ENCODE measurements at places on chromosomes 6 and 20.

DNA sequence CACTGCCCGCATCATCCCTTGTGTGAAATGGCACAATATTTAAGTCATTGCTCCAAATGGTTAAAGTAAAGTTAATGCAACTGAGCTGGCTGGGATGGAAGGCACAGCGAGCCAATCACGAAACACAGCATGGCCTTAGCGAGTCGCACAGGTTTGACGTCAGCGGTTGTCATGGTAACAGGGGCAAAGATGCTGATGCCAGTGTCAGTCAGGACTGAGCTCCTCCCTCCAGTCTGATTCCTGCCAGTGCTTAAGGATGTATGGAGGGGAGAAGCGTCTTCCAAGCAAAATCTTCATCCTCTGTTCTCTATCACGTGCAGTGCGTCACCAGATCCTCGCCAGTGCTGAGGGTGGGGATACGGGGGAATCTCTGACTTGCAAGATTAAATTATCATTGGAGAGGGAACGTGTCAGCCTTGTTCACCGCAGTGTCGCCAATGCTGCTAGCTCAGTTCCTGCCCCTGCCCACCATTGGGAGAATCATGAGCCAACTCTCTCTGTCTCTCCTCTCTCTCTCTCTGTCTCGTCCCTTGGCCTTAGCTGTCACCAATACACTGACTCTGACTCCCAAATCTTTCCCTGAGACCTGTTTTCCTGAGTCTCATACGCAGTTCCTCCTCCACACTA lies 24.5 kb downstream of the TSPYL4 start:
- DNase-seq = no peak

DNA sequence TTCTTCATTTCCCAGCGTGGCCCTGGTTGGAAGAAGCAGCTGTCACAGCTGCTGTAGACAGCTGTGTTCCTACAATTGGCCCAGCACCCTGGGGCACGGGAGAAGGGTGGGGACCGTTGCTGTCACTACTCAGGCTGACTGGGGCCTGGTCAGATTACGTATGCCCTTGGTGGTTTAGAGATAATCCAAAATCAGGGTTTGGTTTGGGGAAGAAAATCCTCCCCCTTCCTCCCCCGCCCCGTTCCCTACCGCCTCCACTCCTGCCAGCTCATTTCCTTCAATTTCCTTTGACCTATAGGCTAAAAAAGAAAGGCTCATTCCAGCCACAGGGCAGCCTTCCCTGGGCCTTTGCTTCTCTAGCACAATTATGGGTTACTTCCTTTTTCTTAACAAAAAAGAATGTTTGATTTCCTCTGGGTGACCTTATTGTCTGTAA lies 292.7 kb downstream of the ESR1 start:
- no peak for DNase-seq

DNA sequence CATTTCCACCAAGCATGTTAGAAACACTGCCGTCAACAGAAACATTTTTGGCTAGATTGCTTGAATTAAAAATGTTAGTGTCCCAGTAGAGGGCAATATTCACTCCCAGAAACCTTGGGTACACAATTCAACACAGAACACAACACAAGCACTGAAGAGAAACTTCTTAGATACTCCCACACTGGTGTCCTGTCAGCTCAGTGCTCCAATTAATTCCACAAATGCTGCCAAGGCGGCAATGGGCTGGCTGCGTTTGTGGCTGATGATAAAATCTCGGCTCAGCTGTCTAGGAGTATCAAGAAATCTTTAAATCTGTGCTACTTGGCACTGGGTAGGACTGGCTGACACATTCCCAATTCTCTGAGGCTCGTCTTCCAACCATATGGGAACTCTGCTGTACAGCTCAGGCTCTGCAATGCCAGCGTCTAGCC lies 39.3 kb downstream of the BEND3 start:
- DNase-seq = no peak

- DNase-seq = no peak
Observed at GRCh38 chr6:79702691-79703090, 71.6 kb downstream of the SH3BGRL2 start.

DNA sequence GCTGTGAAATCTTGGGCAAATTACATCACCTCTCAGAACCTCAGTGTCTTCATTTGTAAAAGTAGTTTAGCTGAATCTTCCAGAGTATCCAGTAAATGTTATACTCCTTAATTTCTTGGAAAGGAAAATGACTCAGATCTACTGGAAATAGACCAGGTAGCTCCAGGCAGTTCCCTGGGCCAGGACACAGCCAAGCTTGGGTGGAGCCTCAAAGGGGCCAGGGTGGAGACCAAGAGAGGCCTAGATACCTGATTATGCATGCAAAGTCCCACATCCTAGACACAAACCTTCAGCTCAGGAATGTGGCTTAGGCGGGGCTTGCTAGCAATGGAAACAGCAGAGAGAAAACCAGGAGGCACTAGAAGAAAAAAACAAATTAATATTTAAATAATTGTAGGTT lies 272.8 kb downstream of the MAFB start:
- DNase-seq = no peak

DNA sequence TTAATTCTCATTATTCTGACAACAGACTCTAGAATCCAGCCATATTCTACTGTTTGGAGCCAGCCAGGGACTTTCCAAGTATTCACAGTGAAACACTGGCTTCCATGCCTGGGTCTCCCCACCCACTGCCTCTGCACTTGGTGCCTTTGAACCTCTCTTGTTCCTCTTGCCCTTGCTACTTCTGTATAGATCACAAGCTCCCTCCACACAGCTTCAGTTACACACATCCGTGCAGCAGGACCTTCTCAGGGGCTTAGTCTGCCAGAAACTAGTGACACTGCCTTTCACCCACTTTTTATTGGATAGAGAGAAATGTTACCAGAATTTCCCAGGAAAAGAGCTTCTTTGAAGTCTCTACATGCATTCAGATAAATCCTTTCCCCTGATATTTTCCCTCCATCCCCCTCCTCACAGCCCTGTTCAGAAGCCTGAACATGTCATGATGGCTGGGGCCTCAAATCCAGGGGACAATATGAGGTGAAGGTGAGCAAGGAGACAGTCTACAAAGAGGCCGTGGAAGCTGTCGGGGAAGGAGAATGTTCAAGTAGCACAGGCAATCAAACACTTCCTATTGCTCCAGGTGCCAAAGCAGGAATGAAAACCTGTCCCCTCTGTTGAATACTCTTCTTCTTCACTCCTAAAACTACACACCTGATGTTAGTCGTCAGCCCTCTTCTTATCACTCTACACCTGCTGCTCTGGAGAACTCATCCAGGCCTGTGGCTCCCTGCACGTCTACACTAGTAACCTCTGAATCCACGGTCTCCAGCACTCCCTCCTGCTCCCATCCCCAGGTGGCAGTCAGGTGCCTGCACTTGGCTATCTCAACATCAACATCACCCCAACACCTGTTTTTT lies 20.2 kb upstream of the HLA-DOA start:
- DNase-seq = no peak

DNA sequence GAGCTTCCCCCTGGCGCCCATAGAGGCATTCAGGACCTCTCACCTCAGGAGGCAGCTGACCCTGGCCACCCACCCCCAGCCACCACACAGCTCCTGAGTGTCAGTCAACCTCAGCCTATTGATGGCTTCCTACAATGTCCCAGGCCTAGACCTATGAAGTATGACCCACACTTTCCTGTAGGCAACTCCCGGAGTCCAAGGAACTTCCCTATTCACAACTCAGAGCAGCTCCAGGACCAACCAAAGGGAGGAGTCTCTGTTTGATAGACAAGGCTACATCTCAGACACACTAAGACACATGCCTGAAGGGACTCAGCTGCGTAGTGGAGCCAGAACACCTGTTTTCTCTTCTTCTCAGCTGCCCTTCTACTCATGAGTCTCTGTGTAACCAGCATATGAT lies 169.1 kb downstream of the MAFB start:
- DNase-seq = no peak

DNA sequence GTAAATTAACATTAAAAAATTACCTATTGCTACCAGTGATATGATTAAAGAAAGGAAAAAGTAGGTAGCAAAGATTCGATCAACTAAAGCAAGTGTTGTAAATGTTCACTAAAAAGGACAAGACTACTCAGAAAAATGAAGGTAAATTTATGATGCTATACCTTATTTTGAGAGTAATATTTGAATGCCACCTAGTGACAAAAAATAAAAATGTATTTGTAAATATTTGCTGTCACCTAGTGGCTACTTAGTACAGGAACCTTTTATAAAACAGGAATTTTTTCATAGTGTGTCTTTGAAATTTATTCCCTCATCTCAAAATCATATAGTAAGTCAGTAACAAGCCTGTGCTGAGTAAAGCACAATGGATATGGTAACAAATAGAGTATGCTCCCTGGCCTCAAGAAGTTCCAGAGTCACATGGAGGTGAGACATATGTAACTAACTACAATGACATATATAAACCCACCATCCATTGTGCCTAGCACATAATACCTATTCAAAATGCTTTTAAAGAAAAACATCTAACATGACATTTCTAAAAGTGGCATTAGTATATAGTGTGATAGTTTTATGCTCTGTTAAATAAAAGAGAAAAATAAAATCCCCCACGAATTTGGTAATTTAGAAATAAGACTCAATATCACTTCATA lies 193.1 kb upstream of the SIM1 start:
- no peak for DNase-seq
